ENCODE measurements at places on chromosomes 2 and 18.

GRCh38 chr2:158518084-158518483, 61.3 kb downstream of the PKP4 start:
- no peak for DNase-seq

GRCh38 chr18:6595666-6596065, 133.8 kb upstream of the ARHGAP28 start:
- DNase-seq: no peak

GRCh38 chr18:45656194-45656770, 41.0 kb downstream of the SLC14A2 start:
- DNase-seq: no peak

DNA sequence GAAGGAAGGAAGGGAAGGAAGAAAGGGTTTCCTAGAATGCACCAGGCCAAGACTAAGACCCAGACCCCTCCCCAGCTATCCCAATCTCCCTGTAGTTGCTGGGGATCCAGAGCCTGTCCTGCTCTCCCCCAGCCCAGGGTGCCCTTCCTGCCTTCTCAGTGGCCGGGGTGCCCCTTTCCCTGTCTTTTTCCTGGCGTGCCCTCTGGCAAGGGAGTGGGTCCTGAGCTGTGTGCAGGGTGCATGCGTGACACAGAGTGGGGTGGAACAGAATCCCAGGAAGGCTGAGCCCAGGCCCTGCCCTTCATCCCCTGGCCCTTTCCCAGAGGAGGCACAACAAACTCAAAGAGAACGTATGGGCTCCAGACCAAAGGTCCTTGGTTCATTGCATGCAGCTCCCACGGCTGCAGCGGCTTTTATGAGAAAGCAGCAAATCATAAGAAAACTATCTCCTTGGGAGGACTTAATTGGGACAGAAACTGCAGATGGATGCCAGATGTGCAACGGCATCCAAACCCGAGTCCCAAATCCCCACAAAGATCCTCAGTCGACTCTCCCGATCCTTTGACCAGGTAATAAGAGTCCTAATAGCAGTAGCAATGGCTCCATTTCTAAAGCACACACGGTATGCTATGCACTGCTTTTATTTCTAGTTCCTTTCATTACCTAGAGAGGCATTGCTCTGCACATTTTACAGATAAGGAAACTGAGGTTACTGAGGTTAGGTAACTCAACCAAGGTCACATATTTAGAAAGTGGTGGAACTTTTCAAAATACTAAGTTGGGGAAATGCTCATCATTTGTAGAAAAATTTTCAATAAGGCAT, 12.7 kb upstream of the ARID5A start:
- peak; percentile 7 for DNase-seq

DNA sequence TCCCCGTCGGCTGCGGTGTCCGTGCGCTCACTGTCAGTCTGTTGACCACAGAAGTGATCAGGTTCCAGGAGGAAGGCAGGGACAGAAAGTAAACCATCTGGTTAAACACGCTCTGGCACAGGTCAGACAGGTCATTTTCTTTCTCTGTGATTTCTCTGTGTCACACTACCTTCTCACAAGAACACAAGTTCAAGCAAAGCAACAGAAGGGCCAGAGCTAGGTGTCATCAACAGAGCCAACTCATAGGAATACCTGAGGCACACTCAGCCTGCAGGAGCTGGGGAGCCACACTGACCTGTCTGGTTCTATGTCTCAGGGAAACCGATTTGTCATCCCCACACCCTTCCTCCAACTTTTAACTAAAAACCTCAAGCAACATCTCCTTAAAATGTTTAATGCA, 115.1 kb upstream of the ZBTB14 start:
- no peak for DNase-seq

DNA sequence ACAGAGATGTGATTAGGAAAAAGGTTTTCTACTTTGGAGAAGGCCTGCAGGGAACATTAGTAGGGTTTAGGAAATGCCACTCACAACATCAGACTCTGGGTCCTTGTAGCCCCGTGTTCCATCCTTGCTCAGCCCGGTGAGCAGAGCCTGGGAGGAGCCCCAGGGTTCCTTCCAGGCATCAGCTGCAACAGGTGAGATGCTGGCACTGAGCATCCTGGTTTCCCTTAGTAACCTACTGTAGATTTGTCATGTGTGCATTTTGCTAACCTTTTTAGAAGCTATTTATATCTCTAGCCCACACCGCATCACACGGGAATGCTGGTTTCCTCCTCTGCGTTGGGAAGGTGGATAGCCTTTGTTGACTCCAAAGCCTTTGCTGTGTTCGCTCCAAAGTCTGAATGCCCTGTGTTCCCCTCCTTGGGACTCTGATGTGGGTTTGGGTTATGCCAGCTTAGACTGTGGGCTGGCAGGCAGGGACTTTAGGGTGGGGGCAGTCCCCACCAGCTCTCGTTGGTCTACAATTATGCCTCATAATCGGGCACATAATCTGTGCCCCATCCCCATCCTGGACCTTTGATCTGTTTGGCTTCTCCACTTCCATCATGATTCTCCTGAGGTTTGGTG, 69.3 kb downstream of the TMEM247 start:
- no peak for DNase-seq

DNA sequence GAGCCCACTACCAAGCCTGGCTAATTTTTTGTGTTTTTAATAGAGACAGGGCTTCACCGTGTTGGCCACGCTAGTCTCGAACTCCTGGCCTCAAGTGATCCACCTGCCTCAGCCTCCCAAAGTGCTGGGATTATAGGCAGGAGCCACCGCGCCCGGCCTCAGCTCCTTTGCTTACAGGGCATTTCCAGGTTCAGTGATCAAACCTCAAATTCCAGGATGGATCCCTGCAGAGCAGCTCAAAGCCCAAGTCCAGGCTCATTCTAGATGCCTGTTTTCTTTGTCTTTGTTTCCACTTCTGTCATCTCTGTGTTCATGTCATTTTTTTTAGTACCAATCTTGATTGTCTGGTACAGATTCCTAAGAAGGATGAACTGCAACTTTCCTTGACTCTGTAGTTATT, 41.9 kb downstream of the TNFRSF11A start:
- no peak for DNase-seq

DNA sequence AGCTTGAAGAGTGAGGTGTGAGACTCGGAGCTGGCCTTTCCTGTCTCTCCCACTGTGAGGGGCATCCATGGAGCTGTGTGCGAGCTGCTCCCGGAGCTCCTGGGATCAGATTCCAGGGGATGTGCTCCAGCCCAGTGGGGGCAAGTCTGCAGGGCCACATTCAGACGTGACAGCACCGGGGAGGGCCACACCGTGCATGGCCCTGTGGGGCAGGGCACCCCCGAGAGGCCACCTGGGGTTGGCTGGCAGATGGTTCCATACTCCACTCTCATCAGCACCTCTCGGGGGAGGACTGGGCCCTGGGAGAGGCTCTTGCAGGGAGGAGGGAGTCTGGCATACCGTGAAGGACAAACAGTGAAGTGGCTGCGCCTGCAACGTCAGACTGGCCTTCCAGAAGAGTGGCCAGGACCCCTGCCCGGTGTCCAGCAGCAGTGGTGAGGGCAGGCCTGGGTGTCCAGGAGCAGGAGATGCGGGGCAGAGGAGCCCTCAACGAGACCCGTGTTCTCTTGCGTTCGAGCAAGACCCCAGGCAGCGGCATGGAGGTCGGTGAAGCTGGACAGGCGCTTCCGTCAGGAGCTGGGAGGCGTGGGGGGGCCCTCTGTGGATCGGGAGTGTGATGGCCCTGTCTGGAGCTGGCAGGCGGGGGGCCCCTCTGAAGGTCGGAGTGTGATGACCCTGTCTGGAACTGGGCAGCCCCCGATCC, 84.3 kb downstream of the ASB1 start:
- DNase-seq: no peak

GRCh38 chr2:11224887-11225286, 69.6 kb downstream of the SLC66A3 start:
- DNase-seq: no peak

DNA sequence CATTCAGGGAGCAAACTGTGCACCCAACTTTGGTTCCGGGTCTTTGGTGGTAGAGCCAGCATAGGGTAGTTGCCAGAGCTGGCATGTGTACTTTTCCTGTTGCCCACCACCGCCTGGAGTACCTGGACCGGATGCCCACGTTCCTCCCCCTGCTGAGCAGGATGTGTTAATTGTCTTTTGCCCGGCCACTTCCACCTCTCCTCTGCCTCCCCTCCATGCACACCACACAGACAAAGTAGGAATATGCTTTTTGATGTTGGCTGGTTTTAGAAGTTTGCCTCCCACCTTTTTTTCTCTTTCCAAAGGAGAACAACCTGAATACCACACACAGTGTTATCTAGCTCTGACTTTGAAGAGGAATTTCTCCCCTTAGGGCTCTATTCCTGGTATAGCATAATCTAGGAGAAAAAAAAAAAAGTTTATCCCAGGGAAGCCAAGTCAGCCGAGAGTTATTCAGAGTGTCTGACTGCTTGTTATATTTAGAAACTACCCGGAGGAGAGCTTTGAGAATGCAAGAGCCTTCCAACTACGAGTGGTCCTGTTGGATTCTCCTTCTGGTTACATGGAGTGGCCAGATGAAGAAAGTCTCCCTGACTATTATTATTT, 111.9 kb downstream of the SETBP1 start:
- no peak for DNase-seq

DNA sequence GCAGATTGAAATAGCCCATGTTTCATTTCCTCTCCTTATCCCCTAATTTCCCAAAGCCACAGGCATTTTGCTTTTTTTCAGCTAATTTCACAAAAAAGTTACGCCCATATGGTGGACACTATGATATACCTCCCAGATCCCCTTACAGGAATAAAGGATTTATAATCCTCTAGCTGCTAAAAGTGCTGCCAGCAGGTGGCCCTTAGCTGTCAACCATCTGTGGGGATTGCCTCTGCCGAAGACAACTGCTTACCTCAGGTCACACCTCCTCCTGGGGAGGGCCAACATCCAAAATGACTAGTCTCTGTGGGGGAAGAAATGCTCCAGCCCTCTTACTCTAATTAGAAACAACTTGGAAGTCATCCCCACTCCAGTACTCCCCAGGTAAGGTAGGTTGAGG, 61.0 kb upstream of the EPB41L3 start:
- DNase-seq: no peak

DNA sequence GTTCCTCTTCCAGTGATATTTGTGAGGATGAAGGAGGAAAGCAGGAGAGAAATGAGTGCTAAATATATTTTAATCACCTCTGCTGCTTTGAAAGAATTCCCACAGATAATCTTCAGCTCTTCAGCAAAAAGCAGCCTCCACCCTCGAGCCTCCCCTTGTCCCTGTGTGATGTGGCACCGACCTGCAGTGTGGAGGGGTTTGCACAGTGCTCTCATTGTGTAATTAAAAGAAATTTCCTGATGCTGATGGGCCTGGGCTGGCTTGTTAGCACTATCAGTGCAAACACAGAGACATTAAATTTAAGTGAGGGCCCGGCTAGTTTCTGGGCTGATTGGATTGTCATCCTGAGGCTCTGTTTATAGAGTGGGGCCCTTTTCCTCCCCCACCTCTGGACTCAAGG, 53.4 kb downstream of the KIF5C start:
- DNase-seq: no peak

DNA sequence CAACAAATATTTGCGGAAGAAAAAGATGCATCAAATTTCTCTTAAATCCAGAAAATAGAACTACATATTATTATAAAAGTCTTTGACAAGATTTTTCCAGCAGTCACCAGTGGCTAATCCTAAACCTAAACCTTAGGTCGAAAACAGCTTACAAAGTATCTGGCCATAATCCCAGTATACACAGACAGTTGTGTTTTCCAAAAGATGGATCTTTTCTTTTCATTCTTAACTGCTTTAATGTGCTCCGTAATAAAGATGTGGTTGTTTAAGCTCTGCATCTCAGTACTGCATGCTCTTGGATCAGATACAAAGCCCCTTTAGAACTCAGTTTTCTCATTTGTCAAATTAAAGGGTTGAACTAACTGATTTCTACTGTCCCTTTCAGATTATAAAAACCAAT, 247.8 kb downstream of the TXNL1 start:
- no peak for DNase-seq

GRCh38 chr2:193520709-193521458, 1326.2 kb upstream of the TMEFF2 start:
- DNase-seq: no peak

GRCh38 chr2:152716805-152717227, 445 bp downstream of the PRPF40A start:
- peak; percentile 55 for DNase-seq

GRCh38 chr18:62242955-62243354, 55.9 kb downstream of the RELCH start:
- DNase-seq: no peak

DNA sequence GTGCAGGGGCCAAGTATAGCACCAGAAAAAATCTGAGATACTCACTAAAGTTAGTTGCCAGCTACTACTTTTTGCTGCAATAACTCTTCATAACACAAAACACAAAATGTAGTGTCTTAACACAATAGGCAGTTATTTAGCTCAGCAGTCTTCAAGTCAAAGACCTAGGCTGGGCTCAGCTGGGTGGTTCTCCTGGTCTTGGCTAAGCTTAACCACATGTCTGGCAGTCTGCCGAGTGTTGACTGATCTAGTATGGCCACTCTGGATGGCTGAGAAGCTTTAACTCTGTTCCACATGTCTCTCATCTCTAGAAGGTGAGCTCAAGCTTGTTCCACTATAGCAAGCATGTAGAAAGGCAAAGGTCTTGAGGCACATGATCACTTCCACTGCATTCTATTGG, 451.6 kb downstream of the SOX11 start:
- no peak for DNase-seq

DNA sequence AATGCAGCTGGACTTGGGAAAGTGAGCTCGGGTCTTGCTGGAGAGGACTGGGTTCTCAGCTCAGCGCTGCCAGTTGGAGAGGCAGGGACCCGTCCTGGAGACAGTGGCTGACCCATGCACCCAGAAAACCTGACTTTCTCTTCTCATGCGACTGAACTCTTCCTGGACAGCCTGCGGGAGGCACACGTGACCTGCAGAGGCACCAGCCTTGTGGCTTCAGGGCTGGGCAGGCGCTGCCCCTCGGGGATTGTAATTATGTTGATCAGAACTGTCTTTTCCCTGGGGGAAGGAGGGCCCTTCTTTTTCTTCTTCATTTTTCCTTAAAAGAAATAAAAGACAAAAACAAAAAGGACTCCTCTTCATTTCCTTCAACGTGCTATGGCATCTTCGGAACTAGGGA, 198.1 kb downstream of the VAPA start:
- DNase-seq: no peak

GRCh38 chr2:162282765-162283425, 35.6 kb downstream of the IFIH1 start:
- DNase-seq: peak; percentile 10
